ENCODE measurements at places on chromosomes 5 and 9.

- no peak for DNase-seq
Observed at GRCh38 chr9:117733465-117733864, 29.3 kb downstream of the TLR4 start.

DNA sequence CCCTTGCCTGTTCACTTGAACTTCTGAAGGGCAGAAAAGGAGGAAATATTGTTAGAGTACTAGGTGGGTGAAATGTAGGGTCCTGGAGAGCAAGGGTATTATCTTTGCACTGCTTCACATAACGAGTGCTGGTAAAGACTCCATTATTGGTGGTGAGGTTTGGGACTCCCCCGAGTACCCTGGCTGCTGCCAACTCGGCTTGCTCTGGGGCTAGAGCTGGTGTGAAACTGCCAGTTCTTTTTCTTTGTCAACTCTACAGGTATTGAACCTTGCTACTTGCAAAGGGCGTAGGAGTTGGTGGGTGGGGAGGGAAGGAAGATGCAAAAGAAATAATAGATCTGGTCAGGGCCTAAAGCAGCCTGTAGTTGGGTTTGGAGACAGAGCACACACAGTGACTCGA is 16.0 kb downstream of the MAST4 start:
- no peak for DNase-seq

DNA sequence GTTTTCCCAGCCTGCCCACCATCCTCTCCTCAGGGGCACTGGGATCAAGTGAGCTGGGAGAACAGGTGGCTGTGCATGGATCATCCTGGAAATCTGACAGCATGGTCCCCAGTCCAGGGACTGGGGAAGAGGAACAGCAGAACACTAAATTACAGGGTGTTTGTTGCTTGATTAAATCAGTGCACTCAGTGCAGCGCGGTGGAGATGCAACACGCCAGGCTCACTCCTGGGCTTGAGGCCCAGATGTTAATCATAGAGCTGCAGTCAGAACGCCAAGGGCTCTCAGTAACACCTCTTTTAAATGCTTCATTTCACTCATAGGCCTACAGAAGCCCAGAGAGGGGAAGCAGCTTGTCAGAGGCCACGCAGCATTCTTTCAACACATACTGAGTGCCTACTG is 14.2 kb upstream of the LARP1 start:
- peak; percentile 78 for DNase-seq

GRCh38 chr9:117412841-117413240 is 2.0 kb downstream of the ASTN2 start:
- peak; percentile 48 for DNase-seq

DNA sequence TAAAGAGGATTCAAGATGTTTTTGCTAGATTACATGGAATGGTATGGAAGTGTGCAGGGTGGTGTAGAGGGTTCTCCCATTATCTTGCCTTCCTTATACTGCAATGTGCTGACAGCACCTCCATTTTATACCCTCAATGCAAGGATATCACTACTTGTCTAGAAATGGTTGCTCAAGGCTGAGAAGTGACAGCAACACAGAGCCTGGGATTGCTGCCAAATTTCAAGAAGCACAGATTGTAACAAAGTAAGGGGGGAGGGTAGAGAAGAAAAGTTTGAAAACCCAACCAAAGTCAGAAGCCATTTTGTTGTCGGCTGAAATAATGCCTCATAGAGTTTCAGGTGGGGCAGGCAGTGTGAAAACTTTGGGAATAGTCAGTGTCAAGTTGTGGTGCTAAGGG is 29.8 kb downstream of the PCDHAC2 start:
- no peak for DNase-seq

- peak; percentile 30 for DNase-seq
Observed at GRCh38 chr5:43680286-43680685, 77.3 kb downstream of the NNT start.

DNA sequence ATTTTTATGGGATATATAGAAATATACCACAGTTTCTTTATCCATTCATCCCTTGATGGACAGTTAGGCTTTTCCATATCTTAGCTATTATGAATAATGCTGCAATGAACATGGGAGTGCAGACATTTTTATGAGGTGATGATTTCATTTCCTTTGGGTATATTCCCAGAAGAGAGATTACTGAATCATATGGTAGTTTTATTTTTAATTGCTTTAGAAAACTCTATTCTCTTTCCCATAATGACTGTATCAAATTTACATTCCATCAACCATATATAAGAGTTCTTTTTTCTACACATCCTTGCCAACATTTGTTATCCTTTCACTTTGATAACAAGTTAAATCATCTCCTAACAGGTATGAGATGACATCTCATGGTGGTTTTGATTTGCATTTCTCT is 821.6 kb downstream of the TLE1 start:
- DNase-seq, result no peak

DNA sequence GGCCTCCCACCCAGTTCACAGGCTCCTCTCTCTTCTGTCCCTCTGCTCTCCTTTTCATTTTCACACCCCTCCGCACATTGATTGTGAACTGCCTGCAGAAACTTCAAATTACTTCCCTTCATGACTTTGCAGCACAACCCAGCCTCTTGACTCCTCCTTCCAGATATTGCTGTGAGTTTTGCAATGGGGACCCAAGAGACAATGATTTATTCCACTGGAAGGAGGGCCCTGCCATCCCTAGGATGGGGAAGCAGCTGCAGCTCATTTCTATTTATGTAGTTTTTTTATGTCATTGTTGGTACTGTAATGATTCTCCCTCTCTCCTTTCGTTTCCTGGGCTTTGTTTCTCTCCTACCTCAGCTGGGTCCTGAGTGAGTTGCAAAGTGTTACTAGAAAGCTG is 364.9 kb downstream of the ICE1 start:
- DNase-seq, result no peak

- DNase-seq, result no peak
Observed at GRCh38 chr5:139182528-139183296, 15.5 kb downstream of the SIL1 start.

DNA sequence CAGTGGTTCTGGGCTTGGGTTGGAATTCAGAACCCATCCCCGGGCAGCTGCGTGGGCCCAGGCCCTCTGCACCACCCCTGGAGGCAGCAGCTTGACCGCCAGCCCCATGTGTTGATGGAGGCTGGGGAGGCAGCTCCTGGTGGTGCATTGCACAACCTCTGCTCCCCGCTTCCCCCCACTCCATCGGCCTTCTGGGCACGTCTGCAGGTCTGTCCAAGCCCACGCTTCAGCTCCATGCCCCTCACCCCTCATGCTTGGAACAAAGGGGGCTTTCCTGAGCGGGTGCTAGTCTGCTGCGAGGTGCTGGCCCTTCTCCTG is 1.4 kb downstream of the NCS1 start:
- no peak for DNase-seq

DNA sequence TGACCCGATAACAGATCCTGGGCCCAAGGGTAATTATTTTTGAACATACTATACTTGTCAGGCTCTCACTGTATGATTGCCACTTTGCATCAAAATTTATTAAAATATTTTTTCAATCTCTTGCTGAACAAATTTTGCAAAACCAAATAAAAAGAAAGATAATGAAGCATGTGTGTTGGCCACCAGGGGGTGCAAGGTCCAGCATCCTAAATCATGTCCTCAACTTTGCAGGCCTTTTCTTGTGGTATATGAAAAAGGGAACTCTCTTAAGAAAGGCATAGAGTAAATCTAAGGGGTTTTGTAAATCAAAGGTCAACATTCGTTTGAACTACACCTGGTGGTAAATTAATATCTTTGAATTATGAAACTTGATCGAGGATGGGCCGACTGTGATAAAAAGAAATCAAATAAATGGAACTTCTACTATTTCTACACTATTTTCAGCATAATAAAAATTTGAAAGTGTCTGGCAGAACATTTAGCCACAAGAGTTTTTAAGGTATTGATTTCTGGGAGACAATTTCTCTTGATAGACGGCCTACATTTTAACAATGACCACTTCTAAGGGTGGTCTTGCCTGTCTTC is 676.5 kb downstream of the DMRTA1 start:
- peak; percentile 13 for DNase-seq

DNA sequence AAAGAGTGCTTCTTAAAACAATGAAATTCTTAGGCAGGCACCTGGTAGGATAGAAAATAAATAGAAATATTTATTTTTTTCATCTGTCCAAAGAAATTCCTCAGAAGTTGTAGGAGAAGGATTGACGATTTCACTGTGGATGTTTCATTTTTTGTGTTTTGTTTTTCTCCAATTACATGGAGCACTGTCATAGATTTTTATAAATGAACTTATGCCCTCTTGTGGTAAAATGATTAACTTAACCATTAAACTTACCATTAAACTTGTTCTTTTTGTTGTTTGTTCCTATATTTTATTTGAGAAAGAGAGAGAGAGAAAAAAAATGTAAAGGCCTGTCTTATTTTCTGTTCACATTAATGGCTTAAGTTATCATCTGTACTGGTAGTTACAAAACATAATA is 339.2 kb downstream of the PRR16 start:
- peak; percentile 4 for DNase-seq

Measured in SK-N-SH (cell line).